DMS79 (cell line): ENCODE measurements at places on chromosomes 2 and 18.

- no peak for DNase-seq
These were observed 1024.9 kb downstream of the BCL11A start for GRCh38 chr2:59528525-59528924.

- DNase-seq: no peak
These were observed 229.0 kb downstream of the AGAP1 start for GRCh38 chr2:235722869-235723268.

DNA sequence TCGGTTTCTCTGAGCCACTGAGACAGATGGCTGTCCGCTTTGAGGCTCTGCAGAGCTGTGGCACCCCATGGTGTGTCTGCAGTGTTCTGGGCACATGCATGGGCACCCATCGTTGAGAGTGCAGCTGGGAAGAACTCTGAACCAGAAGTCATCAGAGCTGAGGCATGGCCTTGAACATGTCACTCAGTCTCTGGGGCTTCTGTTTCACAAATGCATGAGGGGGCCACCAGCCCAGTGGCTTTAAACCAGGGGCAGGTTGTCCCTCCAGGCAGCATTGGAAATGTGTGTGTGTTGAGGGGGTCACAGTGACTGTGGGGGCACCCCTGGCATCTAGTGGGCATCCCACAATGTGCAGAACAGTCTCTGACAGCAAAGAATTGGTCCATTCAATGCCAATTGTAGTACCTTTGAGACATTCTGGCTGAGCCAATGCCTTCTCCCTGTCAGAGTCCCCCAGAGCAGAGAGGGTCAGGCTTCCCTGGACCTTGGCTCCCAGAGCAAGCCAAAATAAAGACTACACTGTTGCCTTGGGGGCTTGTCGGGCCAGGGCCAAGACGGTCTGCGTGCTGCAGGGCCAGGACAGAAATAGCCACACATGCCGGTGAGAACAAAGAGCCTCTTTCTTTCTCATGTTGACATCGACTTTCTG, 9.3 kb upstream of the PSMD1 start:
- DNase-seq: no peak

DNA sequence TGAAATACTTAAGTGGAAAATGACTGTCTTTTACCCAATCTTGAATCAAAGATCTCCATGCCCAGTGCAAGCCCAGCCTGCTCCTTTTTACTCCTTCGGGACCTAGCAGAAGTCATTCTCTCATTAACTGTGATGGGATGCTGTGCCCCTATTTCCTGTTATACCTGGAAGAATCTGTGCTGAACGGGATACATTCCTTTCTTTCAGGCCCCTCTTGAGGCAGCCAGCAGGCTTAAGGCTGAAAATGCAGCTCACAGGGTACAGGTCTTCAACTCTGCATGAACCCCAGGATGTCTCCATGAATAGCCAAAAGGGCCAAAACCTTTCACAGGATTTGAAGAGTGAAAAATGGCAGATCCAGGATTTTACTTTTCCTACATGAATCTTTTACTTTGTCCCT, 784.8 kb upstream of the KLHL29 start:
- no peak for DNase-seq

- no peak for DNase-seq
These were observed 52.9 kb downstream of the SATB2 start for GRCh38 chr2:199404841-199405240.

DNA sequence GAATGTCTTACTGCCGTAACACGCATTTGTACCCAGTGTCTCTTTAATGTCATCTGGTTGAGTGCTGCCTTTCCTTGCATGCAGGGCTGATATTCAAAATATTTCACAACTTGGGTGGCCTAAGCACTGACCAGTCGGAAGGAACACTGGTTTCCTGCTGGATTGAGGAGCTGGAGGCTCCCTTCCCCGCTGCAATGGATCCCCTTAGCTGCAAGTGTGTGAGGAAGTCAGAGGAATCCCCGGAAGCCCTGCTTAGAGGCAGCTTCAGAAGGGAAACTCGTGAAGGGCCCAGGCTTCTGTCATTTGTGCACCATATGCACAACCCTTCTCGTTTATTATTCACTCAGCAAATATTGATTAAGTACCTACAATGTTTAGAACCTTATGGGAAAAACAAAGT, 33.2 kb upstream of the SP3 start:
- no peak for DNase-seq

DNA sequence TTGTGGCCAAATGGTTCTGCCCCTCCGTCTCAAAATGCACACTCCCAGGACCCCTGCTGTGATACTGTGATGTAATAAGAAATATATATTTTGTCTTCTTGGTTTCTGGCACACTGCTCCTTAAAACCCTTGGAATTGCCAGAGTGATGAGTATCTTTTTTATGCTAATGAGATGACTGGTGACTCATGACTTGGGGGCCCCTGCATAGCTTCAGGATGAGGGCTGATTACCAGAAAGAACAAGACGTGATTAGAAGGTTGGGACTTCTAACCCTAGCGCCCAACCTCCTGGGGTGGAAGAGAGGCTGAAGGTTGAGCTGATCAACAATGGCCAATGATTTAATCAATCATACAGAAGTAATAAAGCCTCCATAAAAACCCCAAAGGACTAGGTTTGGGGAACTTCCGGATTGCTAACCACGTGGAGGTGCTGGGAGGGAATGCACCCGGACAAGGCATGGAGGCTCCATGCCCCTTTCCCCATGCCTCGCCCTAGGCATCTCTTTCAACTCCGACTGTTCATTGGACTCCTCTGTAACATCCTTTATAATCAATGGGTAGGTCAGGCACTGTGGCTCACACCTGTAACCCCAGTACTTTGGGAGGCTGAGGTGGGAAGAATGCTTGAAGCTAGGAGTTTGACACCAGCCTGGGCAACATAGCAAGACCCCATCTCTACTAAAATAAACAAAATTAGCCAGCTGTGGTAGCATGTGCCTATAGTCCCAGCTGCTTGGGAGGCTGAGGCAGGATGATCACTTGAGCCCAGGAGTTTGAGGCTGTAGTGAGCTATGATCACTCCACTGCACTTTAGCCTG, 89.1 kb downstream of the HS1BP3 start:
- DNase-seq: no peak
